A549 treated with CORT108297 at 1 μM for 4 hours (cell line): ENCODE measurements at places on chromosomes 12 and 14. TPM values are rescaled to one million over a fixed set of nuclear protein-coding genes. Genes with fewer than 3 reads are reported as not detected.

KTN1 gene
- 87.4 to 173 TPM (median 108 TPM) in 5 replicates for total RNA-seq

DPY19L2 gene
- 1.8 to 2.2 TPM (median 2.1 TPM) in 5 replicates for total RNA-seq

HVCN1 gene
- 0.42 to 0.77 TPM (median 0.61 TPM) in 5 replicates for total RNA-seq

CCDC77 gene
- total RNA-seq: 11.2 to 15.0 TPM (median 12.6 TPM) in 5 replicates

EFS gene
- not detected in 5 replicates for total RNA-seq

ACVRL1 gene
- total RNA-seq: 0.04 to 0.24 TPM (median 0.17 TPM) in 5 replicates

RERG gene
- total RNA-seq: 0.10 to 0.26 TPM (median 0.22 TPM) in 5 replicates

ARHGEF40 gene
- 9.7 to 15.3 TPM (median 12.2 TPM) in 5 replicates for total RNA-seq

RNF212B gene
- total RNA-seq: not detected in 5 replicates

HOXC11 gene
- total RNA-seq: 0.39 to 0.65 TPM (median 0.54 TPM) in 5 replicates

ESPL1 gene
- 15.3 to 23.5 TPM (median 19.9 TPM) in 5 replicates for total RNA-seq

IGF1 gene
- not detected in 5 replicates for total RNA-seq

RND1 gene
- 12.0 to 17.8 TPM (median 14.2 TPM) in 5 replicates for total RNA-seq

ABCC9 gene
- total RNA-seq: 0.01 to 0.02 TPM in 2 of 5 replicates, not detected in the others

RALGAPA1 gene
- total RNA-seq: 6.3 to 11.5 TPM (median 7.1 TPM) in 5 replicates

ARMH4 gene
- total RNA-seq: 0.55 to 0.84 TPM (median 0.69 TPM) in 5 replicates

SLC25A47 gene
- not detected in 5 replicates for total RNA-seq

FAM186B gene
- 0.08 to 0.16 TPM (median 0.12 TPM) in 5 replicates for total RNA-seq

WNT1 gene
- 0.17 TPM in 1 of 5 replicates, not detected in the others for total RNA-seq
